Midbrain (tissue), 1 donor: ENCODE measurements at places on chromosomes 4 and X.
A peak's percentile ranks its signal among the peaks of the same experiment; 100 is the strongest.

- DNase-seq, result peak; percentile 75
Measured at GRCh38 chr4:145936142-145936996, 2.3 kb downstream of the ZNF827 start.

GRCh38 chr4:38884254-38884653, 16.6 kb downstream of the FAM114A1 start:
- no peak for DNase-seq

- DNase-seq, result no peak
Measured at GRCh38 chrX:1860936-1861594, 246.2 kb downstream of the ASMT start.

GRCh38 chrX:72120837-72121236, 10.9 kb downstream of the RTL5 start:
- DNase-seq, result no peak

- DNase-seq, result no peak
Measured at GRCh38 chr4:71198958-71199357, 139.9 kb upstream of the SLC4A4 start.

- no peak for DNase-seq
Measured at GRCh38 chrX:71627588-71628404, 9.5 kb upstream of the CXCR3 start.

DNA sequence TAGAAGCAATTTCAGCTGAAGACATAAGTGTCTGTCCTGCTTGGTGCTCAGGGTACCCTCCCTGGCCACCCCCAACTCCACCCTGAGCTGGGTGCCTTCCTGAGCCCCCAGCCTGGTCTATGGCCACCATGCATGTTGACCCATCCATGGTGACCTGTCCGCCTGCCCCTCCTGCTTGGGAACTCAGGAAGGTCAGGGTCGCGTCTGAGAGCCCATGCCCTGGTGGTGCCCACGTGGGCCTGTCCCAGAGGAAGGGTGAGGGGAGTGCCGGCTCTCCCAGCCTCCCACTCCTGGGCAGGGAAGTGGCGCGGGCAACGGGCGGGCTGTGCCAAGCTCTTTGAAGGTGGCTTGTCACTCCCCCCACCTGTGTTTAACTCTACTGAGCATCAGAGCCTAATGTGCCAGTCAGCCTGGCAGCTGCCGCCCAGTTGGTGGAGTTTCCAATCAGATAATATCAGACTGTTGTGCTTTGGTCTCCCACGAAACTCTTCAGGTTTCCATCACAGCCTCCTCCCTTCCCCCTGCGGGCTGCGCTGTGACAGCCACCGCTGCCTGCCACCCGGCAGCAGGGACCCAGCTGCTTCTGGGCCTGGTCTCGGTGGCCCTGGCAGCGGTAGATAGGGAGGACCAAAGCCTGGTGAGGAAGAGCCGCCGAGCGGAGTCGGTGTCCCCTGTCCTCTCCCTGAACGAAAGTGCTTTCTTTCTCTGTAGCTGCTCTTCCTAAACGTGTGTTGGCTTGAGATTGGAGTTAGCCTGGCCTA, 4.8 kb downstream of the SH3BP2 start:
- no peak for DNase-seq

DNA sequence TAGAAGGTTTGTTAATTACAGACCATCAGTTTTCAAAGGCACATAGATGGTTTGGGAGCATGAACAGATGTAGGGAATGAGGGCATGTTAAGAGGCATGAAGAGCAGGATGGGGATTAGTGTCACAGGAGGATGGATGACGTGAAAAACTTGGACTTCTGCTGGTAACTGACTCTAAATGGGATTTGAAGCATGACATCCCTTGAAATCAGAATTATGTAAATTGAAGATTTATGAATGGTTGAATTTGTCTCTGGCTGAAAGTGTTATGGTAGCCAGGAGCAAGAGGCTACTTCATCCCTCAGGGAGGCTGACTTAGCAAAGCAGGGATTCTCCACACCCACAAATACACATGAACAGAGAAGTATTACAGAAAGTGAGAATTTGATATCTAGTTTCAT, 454.6 kb downstream of the MAGEB5 start:
- no peak for DNase-seq

DNA sequence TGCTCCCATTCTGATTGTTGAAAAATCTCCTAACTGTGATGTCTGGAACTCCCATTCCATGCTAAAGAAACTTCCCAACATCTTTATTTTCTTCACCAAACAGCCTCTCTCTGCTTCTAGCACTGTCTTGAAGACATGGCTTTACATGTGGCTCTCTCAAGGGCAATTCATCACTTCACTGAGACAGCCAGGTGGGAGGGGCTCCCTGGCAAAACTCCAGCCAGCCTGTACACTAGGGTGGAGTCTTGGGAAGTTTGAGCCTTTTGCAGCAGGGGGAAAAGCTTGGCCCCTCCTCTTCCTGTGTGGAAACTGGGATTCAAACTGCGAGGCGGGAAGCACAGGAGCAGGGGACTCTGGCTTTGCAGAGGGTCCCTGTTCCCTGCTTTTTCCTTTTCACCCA, 130.5 kb upstream of the TTC29 start:
- DNase-seq, result no peak

- no peak for DNase-seq
Measured at GRCh38 chr4:121819216-121819965, 4.3 kb downstream of the CCNA2 start.

DNA sequence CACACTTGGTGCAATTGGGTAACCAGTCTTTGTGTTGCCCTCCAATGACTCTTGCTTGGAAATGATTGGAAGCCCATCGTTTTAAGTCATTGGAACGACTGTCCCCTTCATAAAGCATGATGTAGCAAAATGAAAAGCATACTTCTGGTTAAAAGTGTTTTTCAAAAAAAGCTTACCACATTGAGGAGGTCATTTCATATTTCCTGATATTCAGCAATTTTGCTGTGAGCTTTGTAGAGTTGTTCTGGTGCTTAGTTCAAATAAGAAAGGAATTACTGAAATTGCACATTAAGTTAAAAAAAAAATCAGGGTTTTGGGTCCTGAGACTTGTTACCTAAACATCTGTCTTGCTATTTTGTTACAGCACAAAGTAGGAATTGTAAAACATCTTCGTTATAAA, 51.8 kb downstream of the TBL1X start:
- DNase-seq, result no peak

- DNase-seq, result no peak
Measured at GRCh38 chr4:163395055-163395454, 51.4 kb downstream of the NPY5R start.

DNA sequence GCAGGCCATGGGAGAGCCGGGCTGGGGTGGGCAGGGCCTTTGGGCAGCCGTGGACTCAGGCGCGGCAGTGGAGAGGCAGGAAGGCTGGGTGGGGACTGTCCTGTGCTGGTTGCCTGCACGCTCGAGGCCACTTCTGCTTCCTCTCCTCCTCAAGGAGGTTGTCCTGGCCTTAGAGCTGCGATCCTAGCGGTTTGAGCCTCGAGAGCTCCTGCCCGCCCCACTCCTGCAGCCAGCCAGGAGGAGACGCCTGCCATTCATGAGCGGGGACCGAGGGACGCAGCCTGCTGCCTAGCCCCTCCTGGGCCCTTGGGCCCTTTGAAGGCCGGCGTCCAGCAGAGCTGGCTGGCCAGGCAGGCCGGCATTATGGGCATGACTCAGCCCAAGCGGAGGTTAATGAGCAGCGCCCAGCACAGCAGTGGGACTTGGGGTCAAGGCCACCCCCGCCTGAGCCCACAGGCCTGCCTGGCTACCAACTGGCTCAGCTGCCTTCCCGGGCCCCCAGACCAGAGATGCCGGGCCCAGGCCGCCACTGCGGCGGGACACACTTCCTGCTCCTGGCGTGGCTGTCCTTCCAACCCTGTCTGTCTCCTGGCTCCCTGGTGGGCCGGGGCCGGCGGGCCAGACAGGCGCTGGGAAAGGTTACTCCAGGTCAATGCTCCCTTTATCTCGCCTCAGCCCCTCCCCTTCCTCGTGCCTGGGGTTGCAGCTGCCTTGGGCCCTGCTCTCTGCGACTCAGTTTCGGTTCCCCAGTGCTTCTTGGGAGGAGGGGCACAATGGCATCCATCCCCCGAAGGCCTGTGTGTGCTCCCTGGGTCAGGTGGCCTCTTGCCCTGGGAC, 1.8 kb downstream of the ABCD1 start:
- DNase-seq, result peak; percentile 71

DNA sequence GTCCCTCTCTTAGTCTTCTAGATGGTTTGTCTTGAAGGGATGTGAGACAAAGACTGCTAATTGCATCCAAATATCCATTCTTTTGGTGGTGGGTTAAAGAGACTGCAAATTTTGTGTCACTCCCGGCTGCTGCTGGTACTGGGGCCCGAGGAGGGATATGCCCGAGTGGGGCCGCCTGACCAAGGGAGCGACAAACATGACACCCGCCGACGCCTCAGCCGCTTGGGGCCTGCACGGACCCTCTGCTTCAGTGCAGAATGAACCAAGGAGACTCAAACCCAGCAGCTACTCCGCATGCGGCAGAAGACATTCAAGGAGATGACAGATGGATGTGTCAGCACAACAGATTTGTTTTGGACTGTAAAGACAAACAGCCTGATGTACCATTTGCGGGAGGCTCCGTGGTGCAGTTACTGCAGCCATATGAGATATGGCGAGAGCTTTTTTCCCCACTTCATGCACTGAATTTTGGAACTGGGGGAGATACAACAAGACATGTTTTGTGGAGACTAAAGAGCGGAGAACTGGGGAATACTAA, 13.6 kb upstream of the ARX start:
- no peak for DNase-seq

DNA sequence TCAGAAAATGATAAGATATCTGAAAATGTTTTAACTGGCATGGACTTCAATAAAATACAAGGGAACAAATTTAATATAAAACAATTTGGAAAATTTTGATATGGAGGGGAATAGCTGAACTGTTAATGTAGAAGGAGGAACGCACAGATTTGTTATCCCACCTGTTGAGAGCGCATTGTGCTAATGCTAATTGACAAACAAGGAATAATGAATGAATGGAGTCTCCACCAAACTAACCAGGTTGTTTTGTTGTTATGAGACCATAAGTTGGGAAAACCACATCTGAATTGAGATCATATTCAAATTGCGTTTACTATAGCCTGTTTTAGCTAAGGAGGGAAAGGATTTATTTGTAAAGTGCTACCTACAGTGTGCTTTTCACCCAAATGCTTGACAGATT, 195.6 kb downstream of the ADGRL3 start:
- DNase-seq, result no peak

DNA sequence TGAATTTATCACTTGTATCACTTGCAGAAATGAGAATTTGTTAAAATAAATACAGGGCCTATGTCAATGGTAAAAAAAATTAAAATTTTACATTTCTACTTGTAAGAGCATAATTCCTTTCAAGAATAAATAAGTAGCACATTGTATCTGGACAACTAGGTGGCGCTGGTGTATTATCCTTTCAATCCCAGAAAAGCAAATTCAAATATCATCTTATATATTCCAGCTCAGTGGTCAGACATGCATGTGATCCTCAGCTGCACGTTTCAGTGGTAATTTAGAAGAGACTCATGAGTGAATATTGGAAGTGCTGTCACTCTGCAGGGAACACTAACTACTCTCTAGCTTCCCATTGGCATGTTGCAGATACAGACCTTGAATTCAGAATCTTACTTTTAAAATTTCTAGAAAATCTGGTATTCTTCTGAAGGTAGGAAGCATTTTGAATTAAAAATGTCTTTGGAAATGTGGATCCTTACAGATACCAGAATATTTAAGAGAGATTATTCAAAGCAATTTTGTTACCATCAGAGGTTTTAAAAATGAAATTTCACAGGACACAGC, 1414.7 kb upstream of the TENM3 start:
- peak; percentile 73 for DNase-seq

DNA sequence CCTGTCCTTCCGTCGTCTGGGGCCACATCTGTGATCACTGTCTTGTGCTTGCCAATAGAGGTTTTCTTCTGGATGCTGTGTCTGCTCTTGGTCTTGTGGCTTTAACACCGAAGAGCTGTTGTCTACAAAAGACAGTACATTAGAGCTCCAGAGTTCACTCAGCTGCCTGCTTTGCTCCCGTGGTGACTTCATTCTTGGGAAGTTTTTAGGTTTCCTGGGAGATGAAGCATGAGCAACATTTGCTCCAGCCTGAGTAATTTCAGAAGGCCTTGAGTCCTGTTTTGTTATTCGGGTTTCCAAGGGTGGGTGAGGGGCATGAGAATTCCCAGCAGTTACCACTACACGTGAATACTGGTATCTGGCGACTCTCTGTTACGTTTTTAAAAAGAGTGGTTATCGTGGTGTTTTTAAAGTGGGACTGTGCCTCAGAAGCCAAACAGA, 189.2 kb downstream of the SHROOM3 start:
- DNase-seq, result peak; percentile 1

GRCh38 chr4:168884251-168885124, 125.6 kb downstream of the CBR4 start:
- no peak for DNase-seq

GRCh38 chrX:54415534-54416350, 24.5 kb upstream of the TSR2 start:
- no peak for DNase-seq

DNA sequence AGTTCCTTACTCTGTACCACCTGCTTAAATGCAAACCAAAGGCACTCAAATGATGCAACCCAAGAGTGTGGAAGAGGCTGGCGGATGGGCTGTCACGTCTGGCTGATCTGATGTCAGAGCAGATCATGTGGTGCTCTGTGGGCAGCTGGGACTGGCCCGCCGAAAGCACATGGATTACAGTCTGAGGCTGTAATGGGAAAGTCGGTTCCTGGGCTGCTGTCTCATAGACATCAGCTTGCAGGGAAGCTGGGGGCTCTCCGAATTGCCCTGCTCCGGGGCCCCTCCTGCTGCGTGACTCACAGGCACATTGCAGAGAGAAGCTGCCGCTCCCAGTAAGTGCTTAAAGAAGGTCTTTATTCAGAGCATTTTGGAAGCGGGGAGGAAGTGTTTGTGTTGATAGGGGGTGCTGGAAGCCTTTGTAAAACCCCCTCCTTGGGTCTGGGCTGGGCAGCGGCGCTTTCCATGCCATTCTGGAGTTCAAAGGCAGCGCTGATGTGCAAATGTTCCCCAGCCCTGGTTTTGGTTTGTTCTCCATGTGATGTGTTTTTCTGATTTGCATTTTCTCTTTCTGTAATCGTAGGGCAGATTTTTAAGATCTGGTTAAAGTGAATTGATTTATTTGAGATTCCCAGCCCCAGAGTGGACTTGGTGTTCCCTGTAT, 181.1 kb downstream of the LARP7 start:
- DNase-seq, result peak; percentile 88

- no peak for DNase-seq
Measured at GRCh38 chr4:73451981-73452747, 16.1 kb downstream of the AFP start.

DNA sequence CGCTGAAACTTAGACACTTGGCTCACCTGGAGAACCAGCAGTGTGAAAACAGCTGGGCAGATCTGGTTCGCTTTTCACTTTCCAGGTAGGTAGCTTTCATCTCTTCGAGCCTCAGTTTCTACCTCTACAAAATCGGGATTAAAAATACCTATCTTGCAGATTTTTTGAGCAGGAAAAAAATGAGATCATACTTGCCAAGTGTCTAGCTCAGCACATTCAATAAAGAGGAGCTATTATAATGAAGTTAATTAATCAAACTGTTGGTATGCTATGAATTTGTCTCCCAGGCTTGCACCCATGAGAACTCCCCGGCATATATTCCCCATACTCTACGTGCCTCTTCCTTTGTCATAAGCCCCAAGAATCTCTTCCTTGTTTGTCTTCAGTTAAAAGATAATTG, 158.6 kb upstream of the LDB2 start:
- no peak for DNase-seq

GRCh38 chr4:118682928-118683327, 2.3 kb upstream of the METTL14 start:
- no peak for DNase-seq
